ENCODE measurements at places on chromosomes 7 and 10.

DNA sequence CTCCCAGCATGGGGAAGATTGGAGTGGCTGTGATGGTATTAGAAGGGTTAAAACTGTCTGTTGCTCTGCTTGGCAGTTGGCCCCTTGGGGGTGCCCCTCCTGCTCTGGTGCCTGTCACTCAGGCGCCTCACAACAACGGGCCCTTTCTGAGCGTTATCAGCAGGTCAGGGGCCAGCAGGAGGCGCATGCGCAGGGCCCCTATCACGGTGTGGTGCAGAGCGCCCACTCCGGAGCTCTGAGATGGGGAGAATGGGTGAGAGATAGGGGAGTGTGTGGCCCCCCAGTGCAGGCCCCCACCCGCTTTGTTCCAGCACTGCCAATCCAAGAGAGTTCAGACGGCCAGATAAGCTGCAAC, 24.8 kb downstream of the GBX1 start:
- no peak for DNase-seq

GRCh38 chr7:132882714-132883428, 199.0 kb downstream of the CHCHD3 start:
- no peak for DNase-seq

DNA sequence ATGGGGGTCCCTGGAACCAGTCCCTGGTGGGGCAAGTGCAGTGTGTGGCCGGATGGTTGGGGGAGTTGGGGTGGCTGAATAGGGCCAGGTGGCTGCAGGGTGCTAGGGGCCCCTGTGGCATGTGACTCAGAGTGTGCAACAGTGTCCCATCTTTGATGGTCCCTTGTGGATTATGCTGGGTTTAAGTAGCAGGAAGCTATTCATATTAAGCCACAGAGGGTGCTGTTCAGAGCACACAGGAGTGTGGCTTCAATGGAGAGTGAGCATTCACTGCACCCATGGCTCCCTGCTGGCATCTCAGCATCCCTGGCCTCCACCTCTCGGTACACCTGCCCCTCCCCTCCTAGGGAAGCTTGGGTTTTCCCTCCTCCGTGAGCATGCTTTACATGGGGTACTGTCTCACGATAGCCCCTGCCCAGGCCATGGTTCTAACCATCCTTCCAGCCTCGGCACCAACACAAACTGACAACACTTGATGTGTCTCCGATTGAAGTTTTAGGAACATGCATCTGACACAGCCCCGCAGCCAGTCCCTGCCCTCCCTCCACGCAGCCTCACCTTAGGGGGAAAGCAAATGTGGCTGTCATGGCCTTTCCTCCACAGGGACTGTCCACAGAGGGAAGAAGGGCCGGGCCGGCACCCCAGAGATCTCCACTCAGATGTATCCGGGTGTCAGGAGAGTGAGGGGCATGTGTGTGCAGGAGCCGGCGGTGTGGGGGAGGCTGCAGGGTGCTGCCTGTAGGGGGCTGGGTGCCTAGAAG, 30.4 kb upstream of the PPIF start:
- no peak for DNase-seq

- DNase-seq, result no peak
Measured at GRCh38 chr10:119500821-119501220, 41.7 kb downstream of the RGS10 start.

DNA sequence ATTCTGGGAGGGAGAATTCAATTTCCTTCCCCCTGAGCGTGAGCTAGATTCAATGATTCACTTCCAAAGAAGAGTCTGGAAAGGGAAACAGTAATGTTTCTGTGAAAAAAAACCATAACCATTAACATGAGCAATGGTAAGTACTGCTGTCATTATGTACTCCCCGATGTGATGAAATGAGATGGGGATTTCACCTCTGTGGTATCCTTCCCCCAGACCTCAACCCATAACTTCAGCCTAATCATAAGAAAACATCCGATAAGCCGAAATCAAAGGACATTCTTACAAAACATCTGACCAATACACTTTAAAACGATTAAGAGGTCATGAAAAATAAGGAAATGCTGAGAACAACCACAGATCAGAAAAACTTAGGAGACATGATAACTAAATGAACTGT, 27.2 kb downstream of the EZH2 start:
- DNase-seq, result no peak

DNA sequence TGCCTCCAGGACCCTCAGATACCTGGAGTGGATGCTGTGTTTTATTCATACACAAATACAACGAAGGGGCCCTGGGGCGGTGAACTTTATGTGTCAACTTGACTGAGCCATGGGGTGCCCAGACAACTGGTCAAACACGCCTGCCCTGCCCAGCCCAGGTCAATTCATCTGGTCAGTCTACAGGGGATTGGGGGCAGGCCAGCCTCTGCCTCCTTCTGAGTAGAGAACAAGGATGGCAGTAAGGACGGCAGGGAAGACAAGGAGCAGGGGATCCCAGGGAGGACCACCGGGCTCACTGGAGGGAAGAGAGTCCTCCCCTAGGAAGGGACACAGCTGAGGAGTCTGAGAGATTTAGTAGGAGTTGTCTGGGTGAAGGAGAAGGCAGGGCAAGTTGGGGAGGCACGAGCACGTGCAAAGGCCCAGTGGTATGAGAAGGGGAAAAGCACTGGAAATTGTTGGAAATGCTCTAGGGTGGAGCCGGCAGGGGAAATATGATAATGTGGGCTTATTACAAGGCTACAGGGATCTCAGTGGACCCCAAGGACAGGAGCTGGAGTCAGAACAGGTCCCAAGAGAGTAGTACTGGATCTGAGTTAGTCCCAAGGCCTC, 63.4 kb downstream of the MYL10 start:
- DNase-seq, result no peak

GRCh38 chr7:40945788-40946187, 757.1 kb downstream of the INHBA start:
- no peak for DNase-seq

GRCh38 chr7:4190010-4190981, 491.8 kb upstream of the FOXK1 start:
- DNase-seq, result no peak

DNA sequence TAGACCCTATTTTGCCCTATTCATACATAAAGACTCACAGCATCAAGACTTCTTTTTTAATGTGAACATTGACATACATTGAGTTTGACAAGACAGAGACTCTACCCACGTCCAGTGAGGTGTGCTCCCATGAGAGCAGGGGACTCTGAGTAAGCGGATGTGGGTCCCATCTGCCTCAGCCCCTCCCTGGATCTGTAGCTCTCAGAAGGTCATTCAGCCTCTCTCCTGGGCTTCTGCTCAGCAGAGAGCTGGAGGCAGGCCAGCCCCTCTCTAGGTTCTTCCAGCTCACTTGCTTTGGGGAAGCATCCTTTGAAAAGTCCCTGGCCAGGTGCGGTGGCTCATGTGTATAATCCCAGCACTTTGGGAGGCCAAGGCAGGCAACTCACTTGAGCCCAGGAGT, 146.9 kb upstream of the ZMIZ1 start:
- DNase-seq, result no peak

GRCh38 chr10:33722067-33722466, 387.6 kb upstream of the NRP1 start:
- DNase-seq, result no peak

DNA sequence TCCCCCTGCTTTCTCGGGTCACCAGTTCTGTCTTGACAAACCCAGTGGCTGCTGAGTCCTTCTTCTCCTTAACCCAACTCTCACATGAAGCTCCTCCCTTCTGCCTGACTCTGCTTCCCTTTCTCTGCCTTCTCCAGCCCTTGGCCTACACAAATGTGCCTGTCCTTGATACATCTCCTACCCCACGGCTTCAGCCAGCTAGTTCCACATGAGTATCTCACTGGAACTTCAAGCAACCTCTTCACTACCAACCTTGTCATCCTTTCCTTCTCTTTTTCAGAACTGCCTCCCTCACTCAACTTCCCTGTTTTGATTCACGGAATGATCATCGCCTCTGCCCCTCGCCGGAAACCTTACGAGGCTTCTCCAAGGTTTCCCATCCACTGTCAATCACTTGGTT, 55.9 kb downstream of the PDIA4 start:
- DNase-seq, result no peak
